Mesothelial cell of epicardium (in vitro differentiated cells): ENCODE measurements at places on chromosomes 2 and 18. TPM values are rescaled to one million over a fixed set of nuclear protein-coding genes. Genes with fewer than 3 reads are reported as not detected.
A peak's percentile ranks its signal among the peaks of the same experiment; 100 is the strongest.

- peaks cover 24% of the 10 kb centered on the region for H3K4me1 ChIP-seq
- no peak overlapping the region for H3K27ac ChIP-seq
- H3K36me3 ChIP-seq: no peaks in the 10 kb centered on the region
- no peak for DNase-seq
- no peaks in the 10 kb centered on the region for H3K27me3 ChIP-seq
These were observed 93.7 kb upstream of the MYCN start for GRCh38 chr2:15846626-15847025.

DNA sequence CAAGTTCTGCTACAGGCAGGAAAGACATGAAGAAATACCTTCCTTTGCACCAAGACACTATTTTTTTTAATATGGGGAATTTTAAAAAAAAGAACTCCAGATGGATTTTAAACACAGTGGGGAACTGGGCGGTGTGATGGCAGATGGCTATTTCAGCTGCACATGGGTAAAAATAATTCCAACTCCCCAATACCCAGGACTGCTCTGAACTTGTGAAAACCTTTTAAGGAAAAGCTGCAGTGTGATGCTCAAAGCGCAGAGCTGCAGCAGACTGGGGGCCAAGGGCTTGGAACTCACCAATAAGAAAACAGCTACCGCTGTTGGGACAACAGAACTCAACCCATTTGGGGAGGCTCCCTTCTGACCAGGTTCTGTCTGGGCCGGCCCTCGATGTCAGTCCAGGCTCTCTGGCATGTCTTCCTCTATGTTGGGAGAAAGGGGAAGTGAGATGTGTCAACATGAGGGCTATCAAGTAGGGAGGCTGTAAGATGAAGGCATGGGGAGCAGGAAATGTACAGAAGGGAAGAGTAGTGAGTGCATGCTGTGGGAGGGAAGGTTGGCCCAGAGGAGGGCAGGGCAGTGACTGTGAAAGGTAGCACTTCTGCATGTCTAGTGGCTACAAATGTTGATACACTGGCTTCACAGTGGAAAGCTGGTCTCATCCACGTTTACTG is 64.0 kb upstream of the SLC14A2 start:
- H3K27me3 ChIP-seq: no peaks in the 10 kb centered on the region
- H3K4me1 ChIP-seq: peaks cover 13% of the 10 kb centered on the region

DNA sequence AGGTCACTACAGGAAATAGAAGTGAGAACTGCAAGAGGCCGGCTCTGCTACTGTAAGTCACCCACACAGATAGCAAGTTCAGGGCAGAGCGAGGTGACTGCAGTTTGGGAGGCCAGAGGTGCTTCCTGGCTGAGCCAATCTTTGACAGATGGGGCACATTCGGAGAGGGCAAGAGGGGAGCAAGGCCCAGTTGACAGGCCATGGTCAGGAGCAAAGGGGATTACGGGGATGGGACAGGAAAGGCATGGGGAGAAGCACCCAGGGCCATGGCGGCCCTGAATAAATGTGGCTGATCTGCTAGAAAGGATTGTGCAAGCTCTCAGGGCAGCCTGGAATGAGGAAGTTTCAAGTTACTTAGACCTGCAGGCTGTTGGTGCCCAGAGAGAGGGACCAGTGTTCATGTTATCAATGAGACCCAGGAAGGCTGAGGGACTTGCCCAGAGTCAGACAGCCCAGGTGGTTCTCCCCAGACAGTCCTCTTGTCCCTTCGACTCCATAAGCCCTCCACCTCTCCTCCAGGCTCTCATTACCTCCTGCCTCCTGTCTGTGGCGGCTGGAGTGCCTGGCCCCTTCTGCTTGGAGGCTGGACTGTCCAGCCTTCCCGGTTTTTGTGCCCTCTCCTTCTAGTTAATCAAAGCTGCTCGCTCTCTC is 123.3 kb downstream of the CTIF start:
- H3K27me3 ChIP-seq: no peaks in the 10 kb centered on the region
- peak overlapping the region; percentile 93 for H3K27ac ChIP-seq
- no peak overlapping the region for H3K4me3 ChIP-seq
- peaks cover 16% of the 10 kb centered on the region for H3K36me3 ChIP-seq
- DNase-seq: peak; percentile 40
- peaks cover 29% of the 10 kb centered on the region for H3K4me1 ChIP-seq

DNA sequence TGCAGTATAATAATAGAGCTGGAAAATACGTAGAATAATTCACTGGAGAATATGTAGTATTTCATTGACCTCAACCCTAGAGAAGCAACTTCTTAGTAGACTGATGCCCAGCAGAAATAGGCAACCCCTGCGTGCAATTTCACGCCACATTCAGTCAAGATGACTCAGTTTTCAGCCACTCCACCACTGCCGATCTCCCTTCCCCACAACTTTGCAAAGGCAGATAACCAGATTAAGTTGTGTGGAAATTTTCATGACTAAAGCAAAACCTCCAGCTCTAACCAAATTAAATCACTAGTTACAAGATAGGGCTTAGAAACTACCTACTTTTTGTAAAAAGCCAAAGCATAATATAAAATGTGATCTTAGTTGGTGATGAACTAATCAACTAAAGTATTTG is 63.3 kb upstream of the STK17B start:
- peaks cover 18% of the 10 kb centered on the region for H3K36me3 ChIP-seq
- H3K4me3 ChIP-seq: no peak overlapping the region
- H3K4me1 ChIP-seq: peaks cover 21% of the 10 kb centered on the region
- peak overlapping the region; percentile 6 for H3K27ac ChIP-seq

GRCh38 chr2:239552213-239552926 is 151.6 kb upstream of the HDAC4 start:
- no peak for DNase-seq
- H3K27ac ChIP-seq: no peak overlapping the region
- H3K4me1 ChIP-seq: no peaks in the 10 kb centered on the region
- no peak overlapping the region for H3K4me3 ChIP-seq

DNA sequence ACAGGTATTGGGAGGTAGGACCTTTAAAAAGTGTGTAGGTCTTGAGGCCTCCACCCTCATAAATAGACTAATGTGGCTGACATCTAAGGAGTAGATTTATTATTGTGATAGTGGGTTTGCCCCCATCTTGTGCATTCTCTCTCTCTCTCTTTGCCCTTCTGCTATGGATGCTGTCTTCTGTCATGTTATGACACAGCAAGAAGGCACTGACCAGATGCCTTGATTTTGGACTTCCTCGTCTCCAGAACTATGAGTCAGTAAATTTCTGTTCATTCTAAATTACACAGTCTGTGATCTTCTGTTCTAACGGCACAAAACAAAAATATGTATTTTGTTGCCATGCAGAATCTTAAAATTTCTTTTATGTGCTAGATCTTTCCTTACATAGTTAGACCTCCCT is 66.9 kb downstream of the ATAD2B start:
- DNase-seq: no peak
- no peak overlapping the region for H3K4me3 ChIP-seq
- H3K27ac ChIP-seq: peak overlapping the region; percentile 22

DNA sequence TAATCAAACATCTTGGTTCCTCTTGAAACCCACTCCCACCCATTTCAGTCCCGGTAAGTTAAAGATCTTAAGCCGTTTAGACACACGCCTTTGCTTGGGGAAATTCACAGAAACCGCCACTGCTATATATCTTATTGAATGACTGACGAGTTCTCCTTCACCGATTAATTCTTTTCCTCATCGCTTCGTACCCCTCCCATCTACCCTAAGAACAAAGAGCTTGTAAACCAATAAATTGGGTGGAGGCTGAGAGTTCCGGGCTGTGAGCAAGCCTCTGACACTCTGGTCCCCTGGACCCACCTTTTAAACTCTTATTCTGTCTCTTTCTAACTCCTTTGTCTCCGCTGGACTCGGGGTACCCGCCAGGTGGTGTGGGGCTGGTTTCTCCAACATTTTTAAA is 30.6 kb downstream of the TMEM131 start:
- H3K4me1 ChIP-seq: peaks cover 16% of the 10 kb centered on the region
- no peaks in the 10 kb centered on the region for H3K27me3 ChIP-seq
- H3K4me3 ChIP-seq: no peak overlapping the region

DNA sequence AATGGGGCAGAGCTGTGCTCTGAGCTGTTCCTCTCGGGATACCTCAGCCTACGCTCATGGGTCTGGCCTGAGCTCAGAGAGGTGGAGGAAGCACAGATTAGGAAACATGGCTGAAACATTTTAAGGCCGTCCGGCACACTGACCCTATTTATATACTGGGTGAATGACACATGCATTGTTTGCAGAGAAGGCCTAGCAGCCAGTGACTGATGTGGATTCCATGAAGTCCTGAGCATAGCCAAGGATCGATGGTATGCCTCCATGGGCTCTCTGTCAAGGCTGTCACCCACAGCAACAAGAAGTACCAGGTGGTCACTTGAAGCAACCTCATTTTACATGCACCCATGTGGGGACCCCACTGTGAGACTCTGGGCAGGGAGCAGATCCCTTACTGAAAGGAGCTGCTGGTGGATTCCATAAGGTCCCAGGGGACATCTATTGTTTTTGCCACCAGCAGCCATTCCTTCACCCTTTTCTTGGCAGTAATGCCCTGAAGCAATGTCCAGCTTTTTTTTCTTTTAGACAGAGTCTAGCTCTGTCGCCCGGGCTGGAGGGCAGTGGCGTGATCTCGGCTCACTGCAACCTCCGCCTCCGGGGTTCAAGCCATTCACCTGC is 8.4 kb downstream of the PTMA start:
- H3K27ac ChIP-seq: no peak overlapping the region
- H3K36me3 ChIP-seq: peaks cover 11% of the 10 kb centered on the region

DNA sequence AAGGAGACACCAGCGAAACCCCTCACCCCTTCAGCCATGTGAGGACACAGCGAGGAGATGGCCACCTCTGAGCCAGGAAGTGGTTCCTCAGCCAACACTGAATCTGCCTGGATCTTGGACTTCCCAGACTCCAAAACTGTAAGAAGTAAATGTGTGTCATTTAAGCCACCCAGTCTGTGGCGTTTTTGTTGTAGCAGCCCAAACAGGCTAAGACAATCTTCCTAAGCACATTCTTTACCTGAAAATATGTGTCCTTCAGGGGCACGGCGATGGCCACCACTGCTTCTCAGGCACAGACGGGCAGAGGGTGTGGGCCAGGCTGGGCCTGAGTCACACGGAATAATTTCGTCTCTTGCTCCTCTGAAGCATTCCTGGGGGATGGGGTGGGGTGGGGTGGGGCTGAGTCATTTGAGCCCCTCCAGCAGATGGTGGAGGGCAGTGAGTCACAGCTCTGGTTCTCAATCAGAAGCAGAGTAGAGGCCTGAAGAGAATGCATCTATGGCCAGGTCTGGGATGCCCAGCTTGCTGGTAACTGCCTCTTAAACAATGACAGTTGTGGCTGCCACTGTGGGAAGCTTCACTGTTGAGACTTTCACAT is 142.4 kb downstream of the CAPN13 start:
- peaks cover under 1% of the 10 kb centered on the region for H3K36me3 ChIP-seq
- H3K27ac ChIP-seq: no peak overlapping the region
- no peaks in the 10 kb centered on the region for H3K4me1 ChIP-seq
- no peak overlapping the region for H3K4me3 ChIP-seq
- no peaks in the 10 kb centered on the region for H3K27me3 ChIP-seq

DNA sequence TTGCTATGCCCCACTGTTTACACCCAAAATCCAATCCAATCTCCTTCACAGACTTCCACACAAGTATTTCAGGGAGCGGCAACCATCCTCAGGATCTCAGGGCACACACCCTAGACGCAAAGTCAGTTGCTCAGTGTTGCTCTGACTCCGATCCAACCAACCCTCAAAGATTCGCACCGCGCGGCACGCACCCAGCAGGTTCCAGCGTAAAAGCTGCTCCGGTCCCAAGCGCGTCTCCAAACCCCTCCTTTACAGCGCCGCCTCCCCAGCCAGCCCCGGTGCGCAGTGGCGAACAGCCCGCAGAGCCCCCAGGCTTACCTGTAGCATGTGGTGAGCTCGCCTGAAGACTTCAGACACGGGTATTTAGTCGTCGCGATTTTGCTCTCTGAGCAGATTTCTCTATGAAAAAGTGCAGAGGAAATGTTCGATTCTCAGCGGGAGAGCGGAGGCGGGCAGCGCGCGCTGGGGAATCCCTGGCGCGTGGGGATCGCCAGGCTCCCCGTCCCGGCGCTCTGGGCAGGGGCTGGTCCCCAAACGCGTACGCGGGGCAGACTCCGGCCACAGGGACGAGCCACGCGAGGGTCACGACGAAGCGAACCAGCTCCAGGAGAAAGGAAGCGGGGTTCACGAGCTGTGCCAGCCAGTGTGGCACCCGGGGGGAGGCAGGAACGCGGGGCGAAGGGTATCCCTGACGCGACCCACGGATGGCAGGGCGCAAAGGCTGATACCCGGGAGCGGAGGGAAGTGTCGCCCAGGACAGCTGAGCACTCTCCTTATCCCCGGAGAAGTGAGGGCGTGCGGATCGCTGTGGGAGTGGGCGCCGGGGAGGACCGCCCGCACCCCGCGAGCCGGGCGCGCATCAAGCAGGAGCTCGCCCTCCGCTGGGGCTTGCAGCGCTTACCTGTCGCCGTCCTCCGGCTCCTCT is 650 bp downstream of the CCBE1 start:
- peaks cover 63% of the 10 kb centered on the region for H3K27me3 ChIP-seq
- H3K36me3 ChIP-seq: peaks cover 4% of the 10 kb centered on the region
- H3K4me1 ChIP-seq: peaks cover 59% of the 10 kb centered on the region
- peak overlapping the region; percentile 77 for H3K4me3 ChIP-seq
- peak overlapping the region; percentile 37 for H3K27ac ChIP-seq

DNA sequence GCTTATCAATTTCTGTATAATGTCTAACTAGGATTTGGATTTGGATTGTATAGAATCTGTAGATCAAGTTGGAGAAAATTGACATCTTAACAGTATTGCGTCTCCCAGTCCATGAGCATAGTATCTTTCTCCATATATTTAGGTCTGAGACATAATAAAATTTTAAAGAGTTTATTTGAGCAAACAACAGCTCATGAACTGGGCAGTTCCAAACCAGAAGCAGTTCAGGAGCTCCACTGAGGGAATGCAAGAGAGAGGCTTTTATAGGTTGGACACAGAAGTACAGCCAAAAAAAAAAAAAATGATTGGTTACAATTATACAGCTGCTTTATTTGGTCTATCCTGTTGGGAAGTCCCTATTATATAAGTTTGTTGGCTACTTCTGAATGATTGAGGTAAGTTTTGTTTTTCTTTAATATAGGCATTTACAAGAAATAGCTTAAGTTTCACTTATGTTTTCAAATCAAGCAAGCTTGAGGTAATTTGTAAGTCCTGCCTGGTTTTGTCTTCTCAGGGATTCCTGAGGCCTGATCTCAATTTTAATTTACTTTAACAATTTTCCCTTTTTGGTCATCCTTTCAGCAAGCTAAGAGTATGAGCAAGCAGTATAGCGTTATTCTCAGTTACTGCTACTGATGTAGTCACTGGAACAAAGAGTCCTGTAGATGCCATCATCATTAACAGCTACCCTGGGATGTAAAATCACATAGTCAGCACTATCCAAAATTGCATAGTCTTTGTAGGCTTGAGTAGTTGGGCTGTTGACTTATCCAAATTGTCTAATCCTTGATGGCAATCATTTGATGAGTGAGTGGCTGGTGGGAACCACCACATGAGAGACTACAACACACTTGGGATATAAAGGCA is 27.5 kb upstream of the RUFY4 start:
- H3K4me3 ChIP-seq: no peak overlapping the region
- H3K27me3 ChIP-seq: peaks cover 79% of the 10 kb centered on the region
- H3K27ac ChIP-seq: no peak overlapping the region
- DNase-seq: no peak
- H3K4me1 ChIP-seq: no peaks in the 10 kb centered on the region
- H3K36me3 ChIP-seq: no peaks in the 10 kb centered on the region

- H3K27ac ChIP-seq: no peak overlapping the region
- peaks cover 6% of the 10 kb centered on the region for H3K4me1 ChIP-seq
- DNase-seq: no peak
- no peaks in the 10 kb centered on the region for H3K36me3 ChIP-seq
- no peak overlapping the region for H3K4me3 ChIP-seq
- no peaks in the 10 kb centered on the region for H3K27me3 ChIP-seq
These were observed 62.4 kb upstream of the OTOF start for GRCh38 chr2:26540306-26540705.

The SCYGR7 gene
- total RNA-seq: not detected in 3 replicates

The UGT1A7 gene
- not detected in 3 replicates for total RNA-seq

The PRKCE gene
- total RNA-seq: 18.1 to 18.5 TPM (median 18.4 TPM) in 3 replicates

The TFCP2L1 gene
- 0.13 to 0.54 TPM (median 0.16 TPM) in 3 replicates for total RNA-seq

The POMC gene
- total RNA-seq: 0.29 TPM in 1 of 3 replicates, not detected in the others

The SERPINB7 gene
- 0.40 to 0.68 TPM (median 0.51 TPM) in 3 replicates for total RNA-seq

The GORASP2 gene
- total RNA-seq: 85.5 to 91.1 TPM (median 86.8 TPM) in 3 replicates

The TXNDC2 gene
- 0.29 TPM in 1 of 3 replicates, not detected in the others for total RNA-seq
